ENCODE measurements at places on chromosomes 4 and X. TPM values are rescaled to one million over a fixed set of nuclear protein-coding genes. Genes with fewer than 3 reads are reported as not detected.

The XAGE1B gene
- total RNA-seq: not detected

The AWAT2 gene
- not detected for total RNA-seq

DNA sequence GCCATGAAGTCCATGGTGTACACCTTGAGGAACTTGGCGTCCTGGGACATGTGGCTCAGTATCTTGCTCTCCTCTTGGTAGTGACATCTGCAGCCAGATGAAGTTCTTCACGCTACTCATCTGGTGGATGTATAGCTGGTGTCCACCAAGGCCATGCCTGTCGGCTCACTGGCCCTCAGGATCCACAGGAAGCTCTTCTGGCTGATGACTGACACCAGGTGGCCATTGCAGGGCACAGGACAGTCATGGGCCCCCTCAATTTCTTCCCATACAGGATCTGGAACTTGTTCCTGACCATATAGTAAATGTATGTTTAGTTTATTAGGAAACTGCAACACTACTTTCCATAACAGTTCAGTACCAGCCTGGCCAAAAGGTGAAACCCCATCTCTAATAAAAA, 10.3 kb upstream of the CLCN5 start:
- DNase-seq: no peak

DNA sequence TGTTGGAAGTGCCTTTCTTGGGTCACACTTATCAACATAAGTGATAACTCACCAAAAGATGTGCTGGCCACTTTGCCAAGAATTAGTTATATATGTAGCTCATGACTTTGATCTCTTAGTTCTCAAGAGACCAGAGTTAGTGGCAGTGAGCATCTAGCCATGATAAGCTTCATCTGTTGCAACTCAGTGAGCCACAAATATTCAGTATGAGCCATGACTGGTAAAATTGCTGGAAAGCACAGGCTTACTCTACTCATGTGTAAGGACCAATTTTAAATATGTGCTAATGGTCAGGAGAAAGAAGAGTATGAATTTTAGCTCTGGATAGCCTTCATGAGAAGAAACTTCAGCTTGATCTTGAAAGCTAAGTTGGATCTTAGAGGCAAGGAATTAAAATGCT, 59.4 kb upstream of the TLL1 start:
- no peak for DNase-seq

DNA sequence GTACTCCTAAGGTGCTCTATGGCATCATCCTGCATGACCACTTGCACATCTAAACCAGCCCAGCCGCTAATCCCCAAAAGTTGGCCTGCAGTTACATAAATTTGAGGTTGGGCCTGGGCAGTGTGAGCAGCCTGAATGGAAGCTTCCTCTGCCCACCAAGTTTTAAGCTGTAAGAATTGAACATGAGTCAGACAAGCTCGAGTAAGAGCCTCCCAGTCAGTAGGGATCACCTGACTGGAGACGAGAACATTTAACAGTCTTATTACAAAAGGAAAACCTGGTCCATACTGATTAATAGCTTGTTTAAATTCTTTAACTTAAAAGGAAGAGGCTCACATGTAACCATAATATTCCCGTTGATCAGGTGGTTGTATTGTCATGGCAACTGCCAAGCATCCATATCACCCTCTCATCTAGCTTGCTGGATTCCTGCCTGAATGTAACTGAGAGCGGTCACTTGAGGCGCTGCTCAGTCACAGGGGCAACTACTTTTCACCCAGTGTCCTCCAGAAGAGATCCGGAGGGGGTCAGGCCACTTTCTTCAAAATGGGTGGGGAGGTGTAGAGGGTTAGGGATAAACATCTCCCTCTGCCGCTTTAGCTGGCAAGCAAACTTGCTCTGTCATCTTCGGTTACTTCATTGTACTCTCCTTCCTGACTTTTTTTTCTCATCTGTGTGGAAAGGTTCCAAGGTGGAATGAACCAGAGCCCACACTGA, 56.6 kb upstream of the WDR1 start:
- DNase-seq: no peak

Measured in left colon (tissue), 2 donors.